Endodermal cell (in vitro differentiated cells): ENCODE measurements at places on chromosomes 7 and 10.

DNA sequence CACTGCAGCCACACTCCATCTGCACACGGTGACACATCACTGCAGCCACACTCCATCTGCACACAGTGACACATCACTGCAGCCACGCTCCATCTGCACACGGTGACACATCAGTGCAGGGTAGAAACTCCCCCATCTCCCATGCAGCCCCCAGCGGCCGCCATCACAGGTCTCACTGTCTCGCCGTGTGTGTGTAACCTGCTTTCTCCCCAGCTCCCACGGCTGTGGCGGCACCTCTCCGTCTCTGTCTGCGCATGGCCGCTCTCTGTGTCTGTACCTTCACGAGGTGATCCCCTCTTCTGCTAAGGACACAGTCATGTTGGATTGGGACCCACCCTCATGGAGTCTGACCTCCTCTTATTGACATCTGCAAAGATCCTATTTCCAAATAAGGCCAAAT, 527.4 kb downstream of the PTPRN2 start:
- no peak for DNase-seq

DNA sequence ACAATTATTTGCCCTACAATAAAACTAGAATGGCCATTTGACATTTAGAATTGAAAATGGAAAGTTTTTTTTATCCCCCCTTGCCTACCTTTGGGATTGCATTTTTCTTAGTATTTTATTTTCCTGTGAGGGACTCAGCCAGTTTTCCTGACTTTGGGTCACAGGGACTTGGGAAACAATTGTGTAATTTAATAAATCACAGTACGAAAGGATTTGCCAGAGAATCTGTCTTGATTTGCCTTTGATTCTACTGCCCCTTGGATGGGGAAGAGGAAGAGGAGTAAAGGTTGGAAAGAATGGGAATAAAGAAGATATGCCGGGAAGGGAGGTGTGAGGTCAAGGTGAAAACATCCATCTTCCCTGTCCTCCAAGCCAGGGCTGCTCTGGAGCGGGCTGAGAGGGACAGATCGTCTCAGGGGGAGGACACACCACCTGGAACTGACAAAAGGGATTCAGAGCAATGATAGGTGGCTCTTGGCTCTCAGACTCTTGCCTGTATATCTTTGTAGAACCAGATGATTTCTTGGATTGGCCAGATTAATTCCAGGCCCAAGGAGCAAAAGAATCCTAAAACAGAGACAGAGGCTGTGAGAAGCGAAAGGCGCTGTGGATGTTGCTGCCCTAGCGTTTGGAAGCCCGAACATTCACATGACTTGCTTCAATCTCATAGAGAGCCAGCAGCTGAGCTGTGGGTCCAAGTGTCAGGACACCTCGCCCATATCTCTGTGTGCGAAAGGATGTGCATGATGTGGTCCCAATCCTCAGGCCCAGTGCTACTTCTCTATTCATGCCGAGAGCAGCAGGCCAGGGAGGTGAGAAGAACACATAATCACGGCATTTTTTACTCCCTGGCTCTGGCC, 50.3 kb upstream of the ZEB1 start:
- no peak for DNase-seq

DNA sequence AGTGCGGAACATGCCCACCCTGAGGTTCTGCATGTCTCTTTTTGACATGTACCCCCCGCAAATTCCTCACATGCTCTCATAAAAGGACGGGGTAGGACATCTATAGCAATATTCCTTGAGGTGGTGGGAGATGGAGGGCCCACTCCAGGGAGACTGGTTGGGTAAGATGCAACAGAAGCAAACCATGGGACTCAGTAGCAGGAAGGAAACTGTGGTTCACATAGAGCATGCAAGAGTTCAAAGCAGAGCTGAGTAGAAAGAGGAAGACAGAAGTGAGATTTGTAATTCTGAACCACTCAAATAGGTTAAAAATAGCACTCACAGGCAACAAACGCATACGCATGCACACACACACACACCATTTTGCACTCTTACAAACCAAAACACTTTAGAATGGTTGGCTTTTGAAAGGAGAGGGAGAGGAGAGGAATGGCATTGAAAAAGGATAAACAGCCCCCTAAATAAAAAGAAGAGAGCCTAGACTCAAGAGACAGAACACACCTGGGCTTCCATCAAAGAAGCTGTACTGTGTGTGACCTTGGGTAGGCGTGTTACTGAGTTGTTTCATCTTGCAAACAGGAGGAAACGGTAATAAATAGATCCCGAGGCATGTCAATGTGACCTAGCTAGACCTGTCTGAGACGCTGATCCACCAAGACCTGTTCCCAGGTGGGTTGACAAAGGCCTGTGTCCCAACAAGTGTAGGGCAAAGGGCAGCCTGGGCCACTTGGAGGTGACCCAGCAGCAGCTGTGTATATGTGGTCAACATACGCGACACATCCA, 77.6 kb upstream of the LRRC4 start:
- DNase-seq: no peak

DNA sequence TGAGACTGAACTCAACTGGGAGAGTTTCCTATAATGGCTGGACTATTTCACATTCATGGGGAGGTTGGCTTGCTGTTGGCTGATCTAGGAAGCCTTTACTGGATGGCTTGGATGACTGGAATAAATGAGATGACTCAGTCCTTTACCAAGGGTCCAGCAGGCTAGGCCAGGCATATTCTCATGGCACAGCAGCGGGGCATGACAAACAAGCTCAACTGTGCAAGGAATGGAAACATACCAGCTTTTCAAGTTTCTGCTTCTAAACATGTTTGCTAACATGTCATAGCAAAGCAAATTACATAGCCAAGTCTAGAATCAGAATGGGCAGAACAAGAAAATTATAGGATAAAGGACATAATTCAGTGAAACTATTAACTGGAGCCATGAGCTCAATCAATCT, 46.8 kb upstream of the CRTAC1 start:
- no peak for DNase-seq

DNA sequence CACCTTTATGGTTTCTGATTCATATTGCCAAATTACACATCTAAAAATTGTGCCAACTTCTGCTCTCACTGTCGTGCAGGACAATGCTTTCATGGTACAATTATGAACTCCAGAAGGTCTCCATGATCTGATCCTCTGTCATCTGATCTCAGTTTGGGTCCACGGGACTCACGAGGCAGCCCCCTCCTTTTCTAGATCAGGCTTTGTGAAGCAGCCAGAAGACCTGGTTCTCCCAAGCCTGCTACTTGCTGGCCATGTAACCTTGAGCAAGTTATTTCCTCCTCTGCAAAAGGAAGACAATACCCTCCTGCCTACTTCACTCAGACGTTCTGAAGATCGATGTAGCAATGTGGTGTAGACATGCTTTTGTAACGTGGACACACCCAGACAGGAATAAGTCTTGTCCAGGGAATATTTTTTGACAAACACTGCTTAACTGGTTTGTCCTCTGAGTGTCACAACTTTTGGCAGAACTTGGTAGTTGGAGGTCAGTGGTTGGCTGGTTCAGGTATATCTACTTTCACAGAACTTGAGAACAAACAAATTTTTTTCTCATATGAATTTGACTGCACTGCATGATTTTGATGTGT, 19.6 kb downstream of the CALML3 start:
- no peak for DNase-seq

- no peak for DNase-seq
Observed at GRCh38 chr10:58109731-58110130, 158.0 kb downstream of the IPMK start.
